C1 segment of cervical spinal cord (tissue), 14 donors: ENCODE measurements at places on chromosomes 7 and 10.

GRCh38 chr7:155277385-155277994 lies 20.2 kb upstream of the INSIG1 start:
- no peak for DNase-seq

GRCh38 chr7:43395351-43395750 lies 187.6 kb upstream of the STK17A start:
- DNase-seq: no peak

GRCh38 chr10:6200734-6201515 lies 1.8 kb upstream of the PFKFB3 start:
- DNase-seq: no peak

DNA sequence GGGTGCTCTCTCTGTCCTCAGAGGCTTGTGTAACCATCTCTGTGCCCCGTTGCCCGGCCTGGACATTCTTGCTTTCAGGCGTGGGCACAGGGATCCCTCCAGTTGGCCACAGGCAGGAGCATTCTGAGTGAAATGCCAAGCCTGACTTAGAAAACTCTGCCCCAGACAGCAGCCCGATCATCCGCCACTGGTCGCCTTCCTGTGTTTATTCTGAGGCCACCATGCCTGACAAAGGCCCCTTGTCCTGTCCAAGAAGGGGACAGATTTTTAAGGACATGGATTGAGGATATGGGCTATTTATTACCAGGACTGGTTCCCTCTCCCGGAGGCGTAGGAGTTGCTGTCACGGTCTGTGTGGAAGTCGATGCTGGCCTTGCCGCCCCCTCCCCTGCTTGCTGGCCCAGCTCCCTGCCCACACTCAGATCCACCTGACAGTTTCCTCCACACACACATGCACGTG lies 54.3 kb downstream of the SPOCK2 start:
- no peak for DNase-seq

GRCh38 chr7:3087243-3087755 lies 43.6 kb upstream of the CARD11 start:
- DNase-seq: no peak

DNA sequence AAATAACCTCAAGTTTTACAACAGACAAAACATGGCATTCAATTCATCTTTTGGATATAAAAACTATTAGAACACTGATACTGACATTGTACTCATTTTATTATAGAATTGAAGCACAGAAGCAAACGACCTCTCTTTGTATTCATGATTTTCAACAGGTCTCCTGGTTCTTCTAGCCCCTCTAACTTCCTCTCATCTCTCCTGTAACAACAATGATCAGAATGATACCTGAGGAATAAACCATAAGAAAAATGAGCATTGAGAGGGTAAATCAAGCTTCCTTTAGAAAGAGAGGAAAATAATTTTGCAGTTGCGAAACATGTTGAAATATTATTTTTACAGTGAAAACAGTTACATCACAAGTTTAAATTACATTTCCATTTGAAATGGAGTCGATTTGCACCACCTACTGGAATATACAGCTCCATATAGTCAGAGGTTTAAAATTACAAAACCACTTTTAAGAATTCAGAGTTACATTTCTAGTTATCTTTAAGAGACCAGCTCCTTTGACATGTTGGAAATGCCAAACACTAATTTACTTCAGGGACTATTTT lies 17.5 kb upstream of the TEX36 start:
- no peak for DNase-seq

DNA sequence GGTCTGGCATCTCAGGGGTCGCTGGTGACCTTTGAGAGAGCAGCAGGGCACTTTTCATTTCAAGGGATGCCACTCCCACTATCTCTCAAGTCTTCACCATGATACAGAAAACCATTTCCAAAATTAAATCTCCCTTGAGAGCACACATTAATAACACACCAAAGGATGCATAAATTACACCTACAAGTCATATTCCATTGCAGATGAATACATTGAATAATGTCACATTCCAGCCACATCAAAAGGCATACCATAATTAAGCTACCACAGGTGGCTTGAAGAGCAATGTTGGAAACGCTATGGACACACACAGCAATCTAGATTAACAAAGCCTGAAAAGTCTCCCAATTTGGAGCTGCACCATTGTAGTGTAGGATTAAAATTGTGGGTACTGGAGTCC lies 353.3 kb upstream of the ZMIZ1 start:
- no peak for DNase-seq

GRCh38 chr7:115447495-115447894 lies 525.6 kb downstream of the MDFIC start:
- no peak for DNase-seq

GRCh38 chr10:58631715-58632114 lies 119.0 kb downstream of the BICC1 start:
- DNase-seq: no peak

DNA sequence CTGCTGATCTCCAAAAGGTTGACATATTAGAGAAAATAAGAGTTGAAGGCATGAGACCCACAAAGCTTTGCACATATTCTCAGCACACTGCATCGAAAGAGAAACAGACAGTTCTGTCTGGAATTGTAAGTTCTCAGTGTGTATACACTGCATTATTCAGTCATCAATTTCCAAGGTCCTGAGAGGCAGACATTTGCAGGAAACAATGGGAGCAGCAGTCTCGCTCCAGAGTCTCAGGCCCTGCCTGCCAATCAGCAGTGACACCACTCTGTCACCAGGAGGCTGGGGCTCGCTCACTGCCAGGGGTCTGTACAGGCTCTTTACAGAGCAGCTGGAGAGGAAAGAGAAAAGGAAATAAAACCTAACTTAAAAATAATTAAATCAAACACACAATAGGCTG lies 36.3 kb downstream of the JAZF1 start:
- no peak for DNase-seq

DNA sequence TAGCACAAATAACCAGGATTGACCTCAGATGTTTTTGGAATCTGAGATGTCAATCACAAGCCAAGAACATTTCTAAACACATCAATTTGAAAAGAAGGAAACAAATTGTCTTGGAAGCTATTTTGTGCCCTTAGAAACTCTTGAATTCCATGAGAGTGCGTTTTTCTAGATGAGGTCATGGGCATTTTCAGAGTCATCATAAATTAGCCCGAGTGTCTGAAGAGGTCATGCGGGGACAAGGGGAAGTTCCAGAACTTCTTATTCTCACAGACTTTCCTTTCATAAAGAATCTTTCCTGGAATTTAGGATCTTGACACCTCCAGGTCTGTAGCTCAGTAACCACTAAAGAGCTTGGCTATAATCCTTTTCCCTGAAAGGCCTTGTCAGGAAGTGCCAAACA lies 28.2 kb downstream of the IL2RA start:
- DNase-seq: no peak

GRCh38 chr7:119703895-119704294 lies 569.1 kb upstream of the KCND2 start:
- DNase-seq: no peak

GRCh38 chr7:135508883-135509588 lies 866 bp downstream of the CNOT4 start:
- DNase-seq: peak; percentile 42

DNA sequence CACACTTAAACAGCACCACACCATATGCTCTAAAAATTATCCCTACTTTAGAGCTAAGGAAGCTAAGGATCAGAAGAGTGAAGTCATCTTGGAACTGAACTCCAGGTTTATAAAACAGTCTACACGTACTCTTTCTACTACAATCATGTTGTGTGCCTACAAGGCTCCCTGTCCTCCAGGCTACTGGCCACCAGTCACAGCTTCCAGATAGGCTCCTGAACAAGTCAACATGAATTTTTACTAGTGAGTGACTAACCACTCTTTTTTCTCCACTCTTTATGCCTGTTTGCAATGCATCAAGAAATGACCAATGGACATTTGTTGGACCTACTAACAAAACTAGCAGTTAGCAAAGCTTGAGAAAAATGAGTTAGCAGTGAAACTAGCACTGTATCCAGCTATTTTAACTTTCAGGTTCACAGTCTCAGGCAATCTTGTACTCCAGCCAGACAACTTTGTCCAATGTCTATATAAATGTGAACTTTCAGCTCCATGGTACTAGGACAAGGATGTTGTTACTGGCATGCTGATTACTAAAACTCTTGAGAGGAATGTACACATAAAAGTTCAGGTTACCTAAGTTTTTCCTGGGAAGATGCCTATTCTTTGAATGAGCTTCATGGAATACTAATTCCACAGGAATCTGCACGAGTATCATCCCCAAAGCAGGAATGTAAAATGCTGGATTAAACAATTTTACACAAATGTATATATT lies 180.0 kb downstream of the BTAF1 start:
- no peak for DNase-seq

GRCh38 chr10:91813251-91813650 lies 15.0 kb downstream of the TNKS2 start:
- no peak for DNase-seq

- no peak for DNase-seq
Observed at GRCh38 chr7:96052860-96053470, 268.9 kb downstream of the SLC25A13 start.

GRCh38 chr7:14228341-14228740 lies 238.9 kb upstream of the ETV1 start:
- DNase-seq: no peak

DNA sequence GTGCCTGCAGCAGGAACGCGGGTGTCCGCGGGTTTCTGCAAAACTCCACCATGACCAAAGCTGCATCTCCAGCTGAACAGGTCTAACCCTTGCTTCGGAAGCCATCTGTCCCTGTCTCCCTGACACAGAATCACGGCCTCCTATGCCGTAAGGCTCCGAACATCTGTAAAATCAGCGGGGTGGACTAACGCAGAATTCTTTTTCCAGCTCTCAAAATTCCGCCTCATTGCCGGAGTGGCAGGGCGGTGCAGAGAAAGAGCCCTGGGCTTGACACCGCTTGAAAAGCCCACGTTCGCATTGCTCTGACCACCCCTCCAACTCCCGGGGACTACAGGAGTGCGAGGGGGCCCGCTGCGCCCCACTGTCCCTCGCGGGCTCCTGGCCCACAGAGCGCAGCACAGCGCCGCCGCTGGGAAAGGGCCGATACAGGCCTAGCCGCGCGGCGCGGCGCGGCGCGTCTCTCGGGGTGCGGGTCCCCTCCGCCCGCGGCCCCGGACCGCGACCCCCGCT lies 409 bp downstream of the DNMBP start:
- DNase-seq: no peak

- no peak for DNase-seq
Observed at GRCh38 chr10:48804740-48805182, 120.1 kb downstream of the WDFY4 start.

DNA sequence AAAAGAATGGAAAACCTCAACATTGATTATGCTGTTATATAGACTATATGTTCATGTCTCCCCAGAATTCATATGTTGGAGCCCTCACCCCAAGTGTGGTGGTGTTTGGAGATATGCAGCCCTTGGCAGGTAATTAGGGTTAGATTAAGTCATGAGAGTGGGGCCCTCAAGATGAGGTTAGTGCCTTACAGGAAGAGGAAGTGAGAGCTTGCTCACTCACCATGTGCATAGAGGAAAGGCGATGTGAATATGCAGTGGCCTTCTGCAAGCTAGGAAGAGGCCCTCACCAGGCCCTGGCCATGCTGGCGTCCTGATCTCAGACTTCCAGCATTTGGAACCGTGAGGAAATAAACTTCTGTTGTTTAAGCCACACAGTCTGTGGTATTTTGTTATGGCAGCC lies 14.8 kb downstream of the ZNF33A start:
- DNase-seq: no peak

GRCh38 chr7:141421306-141421705 lies 129.9 kb upstream of the AGK start:
- no peak for DNase-seq

- DNase-seq: peak; percentile 37
Observed at GRCh38 chr7:150903606-150904005, 51.3 kb downstream of the AOC1 start.

GRCh38 chr10:86664341-86665217 lies 3.7 kb upstream of the LDB3 start:
- DNase-seq: no peak

DNA sequence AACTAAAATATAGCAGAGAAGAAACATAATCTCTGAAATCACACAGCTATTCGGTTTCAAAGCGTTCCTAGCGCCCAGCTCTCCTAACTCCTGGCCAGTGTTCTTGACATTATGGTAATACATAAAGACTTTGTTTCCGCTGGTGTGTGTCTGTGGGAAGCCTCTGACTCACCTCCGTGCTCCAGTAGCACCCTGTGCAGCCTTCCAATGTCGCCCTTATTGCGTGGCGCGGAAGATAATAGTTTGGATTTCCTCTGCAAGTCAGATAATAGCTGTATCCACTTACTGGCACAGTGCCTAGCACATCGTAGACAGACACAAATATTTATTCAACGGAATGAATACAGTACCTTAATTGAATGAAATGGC lies 570 bp downstream of the BMS1 start:
- DNase-seq: no peak

DNA sequence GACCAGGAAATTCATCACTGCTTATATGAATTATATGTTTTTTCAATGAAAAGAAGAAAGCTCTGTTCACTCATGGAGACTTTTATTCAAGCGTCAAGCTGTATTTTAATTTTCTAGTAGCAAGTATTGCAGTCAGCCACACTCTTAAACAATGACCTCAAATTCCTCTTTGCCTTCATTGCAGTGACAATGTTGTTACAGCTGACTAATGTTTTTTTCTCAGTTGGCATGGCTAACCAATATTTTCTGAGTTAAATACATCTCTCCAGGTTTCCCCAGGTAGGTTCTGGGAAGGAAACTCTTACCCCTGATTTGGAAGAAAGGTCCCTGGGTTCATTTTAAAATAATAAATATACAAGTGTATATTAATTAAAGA lies 241.5 kb downstream of the WDR11 start:
- no peak for DNase-seq

DNA sequence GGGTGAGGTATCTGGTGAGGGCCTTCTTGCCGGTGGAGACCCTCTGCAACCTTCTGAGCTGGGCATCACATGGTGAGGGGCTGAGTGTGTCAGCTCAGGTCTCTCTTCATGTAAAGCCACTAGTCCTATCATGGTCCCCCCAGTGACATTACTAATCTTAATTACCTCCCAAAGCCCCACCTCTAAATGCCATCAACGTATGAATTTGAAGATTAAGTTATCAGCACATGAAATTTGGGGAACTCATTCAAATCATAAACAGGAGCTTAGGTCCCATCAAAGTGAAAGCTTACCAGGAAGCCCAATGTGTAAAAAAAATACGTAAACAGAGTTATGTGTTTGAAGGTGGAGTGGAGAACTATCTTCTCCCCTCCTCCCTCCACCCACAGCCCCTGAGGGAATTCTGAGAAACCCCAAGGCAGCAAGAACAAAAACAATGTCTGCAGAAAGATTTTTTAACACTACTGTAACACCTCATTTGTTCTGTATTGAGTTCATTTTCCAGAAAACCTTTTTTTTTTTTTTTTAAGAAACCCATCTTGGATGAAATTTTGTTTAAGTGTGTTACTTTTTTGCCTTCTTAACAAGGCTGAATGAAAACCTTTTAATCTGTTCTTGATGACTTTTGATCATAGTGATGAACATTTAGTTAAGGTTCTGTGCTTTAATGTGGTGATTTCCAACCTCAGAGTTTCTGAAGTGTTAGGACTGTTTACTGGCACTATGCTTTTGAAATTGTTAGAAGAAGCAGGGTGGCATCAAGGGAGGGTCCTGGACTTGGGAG lies 19.1 kb upstream of the PCGF5 start:
- no peak for DNase-seq

GRCh38 chr10:21750424-21750823 lies 216.4 kb downstream of the MLLT10 start:
- no peak for DNase-seq
